ENCODE measurements at places on chromosomes 3 and 15.

- DNase-seq = no peak
Measured at GRCh38 chr3:196232882-196233251, 16.5 kb downstream of the SLC51A start.

GRCh38 chr3:179670311-179670710 lies 17.5 kb downstream of the USP13 start:
- no peak for DNase-seq

DNA sequence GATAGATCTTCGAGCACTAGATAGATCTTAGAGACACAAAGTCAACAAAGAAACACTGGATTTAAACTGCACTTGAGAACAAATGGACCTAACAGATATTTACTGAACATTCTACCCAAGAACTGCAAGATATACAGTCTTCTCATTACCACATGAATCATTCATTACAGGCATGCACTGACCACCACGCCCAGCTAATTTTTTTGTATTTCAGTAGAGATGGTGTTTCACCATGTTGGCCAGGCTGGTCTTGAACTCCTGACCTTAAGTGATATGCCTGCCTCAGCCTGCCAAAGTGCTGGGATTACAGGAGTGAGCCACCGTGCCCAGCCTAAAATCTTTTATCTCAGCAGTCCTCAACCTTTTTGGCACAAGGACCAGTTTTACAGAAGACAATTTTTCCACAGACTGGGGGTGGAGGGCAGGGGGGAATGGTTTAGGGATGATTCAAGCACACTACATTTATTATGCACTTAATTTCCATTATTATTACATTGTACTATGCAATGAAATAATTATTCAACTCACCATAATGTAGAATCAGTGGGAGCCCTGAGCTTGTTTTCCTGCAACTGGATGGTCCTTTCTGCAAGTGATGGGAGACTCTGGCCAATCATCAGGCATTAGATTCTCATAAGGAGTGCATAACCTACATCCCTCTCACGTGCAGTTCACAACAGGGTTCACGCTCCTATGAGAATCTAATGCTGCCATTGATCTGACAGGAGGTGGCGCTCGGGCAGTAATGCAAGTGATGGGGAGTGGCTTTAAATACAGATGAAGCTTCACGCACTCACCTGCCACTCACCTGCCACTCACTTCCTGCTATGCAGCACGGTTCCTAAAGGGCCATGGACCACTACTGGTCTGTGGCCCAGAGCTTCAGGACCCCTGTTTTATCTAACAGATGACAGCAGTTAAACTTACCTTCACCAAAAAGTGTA lies 21.7 kb downstream of the CSNK1G1 start:
- no peak for DNase-seq

GRCh38 chr3:49998326-49998725 lies 58.4 kb downstream of the RBM6 start:
- no peak for DNase-seq

DNA sequence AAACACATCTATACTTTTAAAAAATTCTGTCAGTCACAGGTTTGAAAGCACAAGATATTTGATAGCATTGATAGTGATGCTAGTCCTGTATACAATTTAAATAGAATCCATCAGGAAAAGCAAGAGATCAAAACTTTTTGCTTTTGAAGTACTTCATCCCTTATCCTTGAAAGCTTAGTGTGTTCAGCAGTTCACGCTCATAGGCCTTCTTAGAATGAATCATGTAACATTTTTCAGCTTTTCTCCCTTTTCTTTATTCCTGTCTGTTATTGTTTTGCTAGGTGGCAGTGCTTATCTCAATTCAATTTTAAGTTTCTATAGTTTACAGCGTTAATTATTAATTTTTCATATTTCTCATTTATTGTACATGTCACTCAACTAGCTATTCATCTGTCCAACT lies 69.1 kb downstream of the FGF7 start:
- no peak for DNase-seq

DNA sequence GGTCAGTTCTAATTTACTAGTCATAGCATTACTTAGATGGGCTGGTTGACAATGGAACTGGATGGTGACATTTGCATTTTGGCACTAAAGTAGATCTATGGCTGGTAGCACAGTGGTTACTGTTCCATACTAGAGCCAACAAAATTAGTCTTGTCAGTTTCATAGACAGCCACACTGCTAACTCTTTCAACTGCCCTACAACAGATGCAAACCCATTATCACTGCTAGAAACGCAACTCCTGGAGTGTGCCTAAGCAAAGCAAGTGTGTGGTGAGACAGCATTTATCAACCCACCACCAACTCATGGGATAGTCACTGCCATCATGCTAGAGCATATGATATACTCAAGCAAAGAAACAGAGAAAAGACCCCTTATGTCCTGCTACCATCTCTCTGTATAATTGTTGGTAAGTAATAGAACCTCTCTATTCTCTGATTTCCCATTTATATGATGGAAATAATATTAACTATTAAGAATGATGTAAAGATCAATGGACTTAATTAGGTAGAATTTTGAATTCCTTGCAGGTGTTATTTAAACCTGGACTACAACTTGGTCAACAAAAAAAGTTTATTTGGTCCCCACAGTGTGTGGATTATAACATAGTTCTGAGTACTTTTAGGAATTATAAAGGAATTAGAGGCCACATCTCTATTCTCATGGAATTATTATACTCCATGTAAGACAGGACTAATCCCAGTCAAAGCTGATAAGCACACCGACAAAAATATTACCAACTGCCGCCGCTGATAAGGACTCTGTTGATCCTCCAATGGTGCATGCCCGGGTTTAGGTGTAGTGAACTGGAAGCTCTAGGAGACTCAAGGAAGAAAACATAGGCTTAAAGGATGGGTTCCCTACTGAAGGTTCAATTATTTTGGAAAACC lies 19.9 kb upstream of the ABHD5 start:
- no peak for DNase-seq

GRCh38 chr3:168249550-168250414 lies 154.1 kb upstream of the GOLIM4 start:
- no peak for DNase-seq

DNA sequence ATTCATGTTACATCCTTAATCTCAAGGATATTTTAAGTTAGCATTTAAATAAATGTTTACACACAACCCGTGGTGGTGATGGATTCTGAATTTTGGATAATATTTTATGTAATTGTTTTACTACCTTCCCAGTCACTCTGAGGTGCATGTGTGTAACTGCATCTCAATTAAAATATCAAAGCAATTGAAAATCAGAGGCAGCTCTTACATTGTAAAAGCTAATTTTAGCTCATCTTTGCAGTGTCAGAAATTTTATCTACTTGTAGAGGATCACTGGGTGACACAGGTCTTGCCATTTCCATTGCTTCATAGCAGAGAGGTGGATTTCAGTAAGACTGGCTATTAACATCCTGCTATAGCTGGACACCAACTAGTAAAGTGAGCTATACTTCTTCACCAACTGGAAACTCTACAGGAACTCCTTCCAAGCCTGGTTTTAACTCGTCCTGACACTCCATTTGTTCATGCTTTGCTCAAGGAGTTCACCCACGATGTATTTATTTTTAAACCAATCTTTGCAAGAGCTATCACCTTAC lies 19.6 kb upstream of the MITF start:
- no peak for DNase-seq

- DNase-seq = no peak
Measured at GRCh38 chr15:53193149-53193548, 403.0 kb upstream of the ONECUT1 start.

DNA sequence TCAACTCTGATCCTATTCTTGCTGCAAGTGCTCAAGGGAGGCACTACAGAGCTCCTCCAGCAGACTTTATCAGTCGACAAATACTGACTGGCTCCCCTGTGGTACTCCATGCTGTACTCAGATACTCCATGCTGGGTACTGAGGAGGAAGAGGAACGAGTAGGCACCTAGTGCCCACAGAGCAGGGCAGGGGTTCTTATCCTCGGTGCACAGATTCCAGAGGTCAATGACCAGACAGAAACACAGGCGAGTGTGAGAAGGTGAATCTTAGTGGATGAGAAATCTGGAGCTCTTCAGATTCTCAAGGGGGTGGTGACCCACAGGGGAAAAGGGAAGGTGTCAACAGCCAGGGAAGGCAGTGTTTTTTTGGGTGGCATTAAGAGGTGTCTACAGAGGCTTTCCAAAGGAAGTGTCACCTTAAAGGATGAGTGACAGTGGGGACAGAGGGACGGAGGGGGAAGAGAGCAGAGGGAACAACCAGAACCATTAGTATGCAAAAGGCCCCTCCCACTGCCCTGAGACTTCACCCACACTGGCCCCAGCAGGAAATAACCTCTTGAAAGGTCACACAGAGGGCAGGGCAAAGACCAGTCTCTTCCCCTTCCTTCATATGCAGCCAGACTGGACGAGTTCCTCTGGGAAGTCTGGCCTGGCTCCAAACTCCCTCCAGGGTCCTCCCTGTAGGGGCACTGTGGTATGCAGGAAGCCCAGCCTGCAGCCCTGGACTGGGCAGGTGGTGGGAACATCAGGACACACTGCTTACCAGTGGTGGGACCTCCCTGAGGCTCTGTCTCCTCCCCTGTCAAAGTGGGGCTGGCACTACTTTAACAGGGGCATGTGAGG lies 27.5 kb downstream of the CCDC12 start:
- no peak for DNase-seq

DNA sequence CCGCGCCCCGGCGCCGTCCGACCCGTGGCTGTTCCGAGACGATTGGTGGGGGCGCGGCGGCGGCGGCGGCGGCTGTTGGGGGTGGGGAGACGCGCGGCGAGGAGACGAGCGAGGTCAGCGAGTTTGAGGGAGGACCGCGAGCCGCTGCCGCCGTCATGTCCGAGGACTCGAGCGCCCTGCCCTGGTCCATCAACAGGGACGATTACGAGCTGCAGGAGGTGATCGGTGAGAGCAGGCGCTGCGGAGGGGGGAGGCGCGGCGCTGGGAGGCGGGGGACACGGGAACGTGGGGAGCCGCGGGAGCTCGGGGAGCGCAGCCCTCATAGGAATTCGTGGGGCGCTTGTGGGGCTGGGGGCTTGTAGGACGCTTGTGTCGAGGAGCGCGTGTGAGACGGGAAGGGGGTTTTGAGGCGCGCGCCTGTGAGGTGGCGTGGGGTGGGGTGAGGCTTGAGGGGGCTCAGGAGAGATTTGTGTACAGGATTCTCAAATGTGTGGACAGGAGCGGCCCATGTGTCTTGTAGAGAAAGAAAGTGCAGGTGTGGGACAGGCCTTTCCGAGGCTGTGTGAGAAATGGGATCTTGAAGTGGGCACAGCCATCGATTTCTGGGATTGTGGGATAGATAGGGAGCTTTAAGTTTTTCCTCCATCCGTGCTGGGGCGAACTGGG lies 518 bp downstream of the OXSR1 start:
- DNase-seq = no peak

DNA sequence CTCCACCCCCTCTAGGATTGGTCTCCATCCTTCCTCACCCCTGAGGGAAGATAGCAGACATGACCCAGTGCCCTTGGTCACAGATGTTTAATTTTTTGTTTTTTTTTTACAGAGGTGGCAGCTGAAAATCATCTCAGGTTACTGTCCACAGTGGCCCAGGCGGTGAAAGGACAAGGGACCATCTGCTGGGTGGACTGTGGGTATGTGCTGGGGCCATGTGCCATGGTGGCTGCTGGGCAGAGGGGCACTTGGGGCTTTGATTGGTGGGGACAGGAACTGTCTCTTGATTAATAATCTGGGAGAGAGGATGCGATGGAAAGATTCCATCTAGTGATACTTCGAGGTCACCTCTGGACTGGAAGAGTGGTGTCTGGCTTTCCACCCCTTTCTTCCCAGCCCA lies 25.4 kb downstream of the PDIA5 start:
- no peak for DNase-seq

GRCh38 chr3:134147411-134147810 lies 103.2 kb downstream of the RYK start:
- no peak for DNase-seq

GRCh38 chr3:24937780-24938179 lies 443.1 kb upstream of the THRB start:
- no peak for DNase-seq

DNA sequence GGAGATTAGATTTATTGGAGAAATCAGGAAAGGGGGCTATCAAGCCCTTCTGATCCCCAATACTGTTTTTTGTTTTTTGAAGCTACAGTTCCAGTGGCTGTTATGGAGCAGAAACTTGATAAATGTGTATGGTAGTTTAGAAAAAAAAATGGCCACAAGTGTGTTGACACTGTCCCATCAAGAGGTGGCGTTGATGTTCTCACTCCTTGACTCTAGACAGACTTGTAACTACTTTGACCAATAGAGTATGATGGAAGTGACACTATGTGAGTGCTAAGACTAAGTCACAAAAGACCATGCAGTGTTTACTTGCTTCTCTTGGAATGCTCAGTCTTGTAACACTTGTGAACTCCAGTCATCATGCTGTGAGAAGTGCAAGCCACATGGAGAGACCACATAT lies 356.7 kb downstream of the PDCD6IP start:
- DNase-seq = no peak

DNA sequence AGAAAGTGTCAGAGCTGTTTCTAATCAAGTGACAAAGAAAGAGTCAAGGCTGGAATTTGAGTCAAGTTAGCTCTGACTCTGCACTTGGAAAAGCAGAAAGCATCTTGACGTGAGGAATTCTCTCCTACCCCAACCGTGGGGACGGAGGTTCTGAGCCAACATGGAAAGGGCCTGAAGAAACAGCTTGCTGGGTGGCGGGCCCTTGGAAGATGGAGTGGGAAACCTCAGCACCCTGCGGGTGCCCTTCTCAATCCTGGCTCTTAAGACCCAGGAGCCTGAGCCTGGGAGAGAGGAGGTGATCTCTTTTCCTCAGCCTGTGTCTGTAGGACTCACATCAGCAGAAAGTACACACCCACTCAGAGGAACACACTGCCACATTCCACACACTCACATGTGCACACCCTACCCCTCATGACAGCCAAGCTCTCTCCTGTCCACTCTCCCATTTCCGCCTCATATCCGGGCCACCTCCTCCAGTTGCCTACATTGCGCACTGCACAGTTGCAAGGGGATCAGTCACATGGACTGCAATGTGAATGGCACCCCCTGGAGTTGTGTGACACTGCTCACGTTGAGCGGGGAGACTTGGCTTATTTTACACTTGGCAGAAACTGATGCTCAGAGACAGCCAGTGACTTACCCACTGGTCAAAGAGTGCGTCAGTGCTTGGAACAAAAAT lies 101.5 kb upstream of the SLC6A6 start:
- no peak for DNase-seq

DNA sequence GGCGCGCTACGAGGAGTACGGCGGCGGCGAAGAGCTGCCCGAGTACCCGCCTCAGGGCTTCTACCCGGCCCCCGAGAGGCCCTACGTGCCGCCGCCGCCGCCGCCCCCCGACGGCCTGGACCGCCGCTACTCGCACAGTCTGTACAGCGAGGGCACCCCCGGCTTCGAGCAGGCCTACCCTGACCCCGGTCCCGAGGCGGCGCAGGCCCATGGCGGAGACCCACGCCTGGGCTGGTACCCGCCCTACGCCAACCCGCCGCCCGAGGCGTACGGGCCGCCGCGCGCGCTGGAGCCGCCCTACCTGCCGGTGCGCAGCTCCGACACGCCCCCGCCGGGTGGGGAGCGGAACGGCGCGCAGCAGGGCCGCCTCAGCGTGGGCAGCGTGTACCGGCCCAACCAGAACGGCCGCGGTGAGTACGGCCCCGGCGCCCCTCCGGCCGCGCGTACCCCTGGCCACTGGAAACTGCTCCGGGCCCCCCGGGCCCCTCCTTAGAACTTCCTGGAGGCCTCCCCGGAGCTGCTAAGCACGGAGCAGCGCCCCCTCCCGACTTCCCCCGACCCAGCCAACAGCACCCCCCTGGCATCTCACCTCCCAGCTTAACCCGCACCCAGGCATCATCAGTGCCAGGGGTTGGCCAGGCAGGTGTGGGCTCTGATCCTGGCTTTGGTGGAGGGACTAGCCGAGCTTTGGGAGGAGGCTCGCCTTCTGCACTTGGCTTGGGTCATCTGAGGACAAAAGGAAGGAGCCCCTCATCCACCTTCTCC lies 1.4 kb downstream of the LOXL1 start:
- DNase-seq = peak; percentile 37

- DNase-seq = no peak
Measured at GRCh38 chr15:91227766-91228165, 127.7 kb downstream of the SV2B start.
